HEK293T (cell line): ENCODE measurements at places on chromosomes 16 and 17.

GRCh38 chr16:31360251-31360650 is 5.3 kb downstream of the ITGAX start:
- DNase-seq = no peak

GRCh38 chr17:49634485-49634860 is 43.4 kb downstream of the SPOP start:
- no peak for DNase-seq

DNA sequence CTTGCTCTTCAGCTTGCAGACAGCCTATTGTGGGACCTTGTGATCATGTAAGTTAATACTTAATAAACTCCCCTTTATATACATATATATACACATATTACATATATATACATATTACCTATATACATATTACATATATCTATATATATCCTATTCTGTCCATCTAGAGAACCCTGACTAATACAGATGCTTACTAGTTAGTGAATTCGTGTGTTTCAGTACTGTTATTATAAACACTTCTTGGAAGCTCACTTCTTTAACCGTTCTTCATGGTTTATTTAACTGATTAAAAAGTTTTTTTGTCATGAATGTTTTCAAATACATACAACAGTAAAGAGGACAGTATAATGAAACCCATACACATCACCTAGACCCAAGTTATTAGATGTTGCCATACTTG is 12.6 kb downstream of the ORC6 start:
- no peak for DNase-seq

- no peak for DNase-seq
Measured at GRCh38 chr17:81866440-81867169, 4.5 kb downstream of the ARHGDIA start.

GRCh38 chr17:57285701-57286100 is 29.4 kb downstream of the MSI2 start:
- DNase-seq = no peak

DNA sequence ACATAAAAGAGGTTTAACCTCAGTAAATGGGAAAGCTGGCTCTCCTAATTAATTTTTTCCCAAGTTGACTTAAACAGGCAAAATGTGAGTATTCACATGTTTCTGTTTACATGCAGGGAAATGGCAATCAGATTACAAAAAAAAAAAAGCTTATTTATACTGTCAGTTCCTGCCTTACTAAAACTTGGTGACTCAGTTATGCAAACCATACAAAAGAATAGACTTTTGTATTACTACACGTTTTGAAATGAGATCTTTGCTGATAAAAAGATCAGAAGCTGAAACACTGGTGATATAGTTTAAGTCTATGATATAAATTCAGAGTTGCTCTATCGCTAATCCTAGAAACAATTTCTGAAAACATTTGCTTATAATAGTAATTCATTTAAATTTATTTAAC is 9.4 kb upstream of the KCNJ2 start:
- DNase-seq = no peak

DNA sequence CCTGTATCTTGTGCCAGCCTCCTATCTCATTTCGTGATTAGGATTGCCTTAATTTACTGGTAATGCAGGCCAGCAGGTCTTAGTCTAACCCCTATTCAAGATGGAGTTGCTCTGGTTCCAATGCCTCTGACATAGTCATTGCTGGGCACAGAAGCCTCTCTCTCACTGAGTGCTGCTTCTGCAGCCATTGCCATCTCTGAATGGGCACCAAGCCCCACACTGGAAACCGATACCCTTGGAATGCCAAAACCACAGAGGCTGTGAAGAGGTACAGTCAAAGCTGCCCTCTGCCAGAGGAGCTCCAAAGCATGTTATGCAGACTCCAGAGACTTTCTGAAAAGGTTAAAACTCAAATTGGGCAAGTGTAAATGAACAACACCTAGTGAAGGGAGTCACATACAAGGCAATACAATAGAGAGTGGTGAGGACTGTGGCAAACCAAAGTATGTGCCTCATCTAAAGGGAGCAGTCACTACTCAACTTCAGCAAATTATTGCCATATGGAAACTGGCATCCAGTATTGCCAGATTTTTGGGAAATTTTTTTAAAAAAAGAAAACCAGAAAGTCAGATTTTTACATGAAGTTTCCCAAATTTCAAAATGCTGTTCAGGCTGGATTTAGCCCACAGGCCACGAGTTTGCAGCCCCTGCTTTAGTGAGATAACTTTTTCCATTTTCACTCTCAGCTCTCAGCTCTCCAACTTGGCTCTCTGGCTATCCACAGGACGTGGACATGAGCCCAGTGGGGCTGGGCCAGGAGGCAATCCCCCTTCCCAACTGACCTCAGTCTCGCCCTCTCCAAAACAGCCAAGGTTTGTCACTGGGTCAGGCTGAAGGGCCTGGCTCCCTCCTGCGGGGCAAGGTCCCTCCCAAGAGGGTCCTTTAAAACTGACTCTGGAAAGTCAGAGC is 2.1 kb upstream of the MMP2 start:
- DNase-seq = no peak

GRCh38 chr17:35890774-35891155 is 10.6 kb upstream of the CCL5 start:
- DNase-seq = no peak

DNA sequence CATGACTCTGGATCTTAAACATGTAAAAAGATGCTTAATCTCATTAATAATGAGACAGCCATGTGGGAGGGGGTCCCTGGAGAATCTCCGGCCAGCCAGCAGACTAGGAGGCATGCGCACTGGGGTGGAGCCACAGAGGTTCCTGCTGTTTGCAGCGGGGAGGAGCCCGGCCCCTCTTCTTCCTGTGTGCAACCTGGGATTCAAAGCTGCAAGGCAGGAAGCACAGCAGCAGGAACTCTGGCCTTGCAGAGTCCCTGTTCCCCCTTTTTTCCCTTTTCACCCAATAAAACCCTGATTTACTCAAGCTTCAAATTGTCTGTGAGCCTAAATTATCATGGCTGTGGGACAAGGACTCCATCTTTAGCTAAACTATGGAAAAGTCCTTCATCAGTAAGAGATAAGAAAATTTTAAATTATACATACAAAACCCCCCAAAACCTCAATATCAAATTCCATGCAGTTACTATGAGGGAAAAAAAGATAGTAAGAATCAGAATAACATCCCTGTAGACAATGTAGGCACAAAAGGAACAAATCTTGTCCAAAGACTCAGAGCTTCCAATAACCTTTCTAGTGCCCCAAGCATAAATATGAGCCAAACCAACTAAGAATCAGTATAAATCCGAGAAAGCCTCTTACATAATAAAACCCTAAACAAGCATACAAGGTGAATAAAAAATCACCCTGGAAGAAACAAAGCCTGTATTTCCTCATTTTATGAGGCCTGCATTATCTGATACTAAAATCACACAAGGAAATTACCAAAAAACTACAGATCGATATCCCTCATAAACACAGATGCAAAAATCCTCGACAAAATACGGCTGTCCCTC is 12.1 kb downstream of the CFDP1 start:
- DNase-seq = peak; percentile 45

DNA sequence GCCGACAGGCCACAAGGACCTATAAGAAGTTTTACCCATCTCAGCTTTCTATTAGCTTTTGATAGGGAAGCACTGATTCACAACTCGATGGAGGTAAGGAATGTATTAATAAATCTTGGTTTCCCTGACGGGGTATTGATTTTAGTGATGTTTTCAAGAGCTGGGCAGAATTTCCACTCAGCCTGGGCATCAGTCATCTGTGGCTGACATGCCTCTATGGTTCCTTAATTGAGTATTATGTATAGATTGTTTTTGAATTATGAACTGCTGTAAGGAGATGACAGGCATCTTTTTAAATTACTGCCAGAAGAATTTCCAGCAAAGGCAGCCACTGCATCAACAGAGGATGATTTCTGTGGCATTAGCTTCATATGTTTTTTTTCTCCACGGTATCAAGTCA is 128.6 kb downstream of the CPPED1 start:
- DNase-seq = no peak

GRCh38 chr16:85514295-85514597 is 98.9 kb upstream of the GSE1 start:
- DNase-seq = no peak

- DNase-seq = no peak
Measured at GRCh38 chr16:64882078-64882784, 239.6 kb downstream of the CDH11 start.

DNA sequence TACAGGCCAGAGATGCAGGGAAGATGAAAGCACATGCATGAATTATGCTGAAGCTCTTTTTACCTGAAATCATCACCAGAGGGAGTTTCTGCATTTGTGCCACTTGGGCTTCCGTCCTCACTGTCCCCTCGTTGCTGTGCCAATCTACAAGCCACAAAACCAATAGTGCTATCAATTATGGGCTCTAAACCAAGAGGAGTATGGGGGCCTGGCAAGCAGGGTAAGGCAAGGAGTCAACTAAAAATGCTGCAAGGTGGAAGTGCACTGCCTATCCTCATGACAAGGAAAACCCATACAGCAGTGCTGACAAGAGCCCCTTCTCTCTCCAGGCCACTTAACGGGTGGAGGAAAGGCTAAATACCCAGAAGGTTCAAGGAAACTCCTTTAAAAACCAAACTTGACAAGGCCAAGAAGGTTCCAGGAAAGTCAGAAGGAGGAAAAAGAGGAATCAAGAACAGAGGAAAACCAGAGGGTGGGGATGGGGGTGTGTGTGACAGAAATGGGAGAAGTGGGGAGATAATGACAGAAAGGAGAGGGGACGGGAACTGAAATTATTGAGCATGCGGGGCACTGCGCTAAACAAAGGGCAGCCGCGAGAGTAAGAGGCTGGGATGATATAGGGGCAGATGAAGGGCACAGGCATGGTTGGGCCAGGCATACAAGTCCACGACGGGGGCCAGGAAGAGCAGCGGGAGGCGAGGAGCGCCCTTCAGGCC is 674 bp downstream of the C17orf75 start:
- no peak for DNase-seq

DNA sequence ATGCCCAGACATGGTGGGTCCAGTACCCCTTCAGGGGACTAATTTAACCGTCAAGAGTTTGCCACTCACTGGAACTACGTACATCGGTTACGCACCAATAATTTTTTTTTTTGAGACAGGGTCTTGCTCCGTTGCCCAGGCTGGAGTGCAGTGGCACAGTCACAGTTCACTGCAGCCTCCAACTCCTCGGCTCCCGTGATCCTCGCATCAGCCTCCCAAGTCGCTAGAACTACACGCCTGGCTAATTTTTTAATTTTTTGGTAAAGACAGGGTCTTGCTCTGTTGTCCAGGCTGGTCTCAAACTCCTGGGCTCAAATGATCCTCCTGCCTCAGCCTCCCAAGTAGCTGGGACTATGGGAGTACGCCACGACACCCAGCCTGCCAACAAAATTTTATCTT is 15.6 kb downstream of the RPH3AL start:
- DNase-seq = no peak

- no peak for DNase-seq
Measured at GRCh38 chr17:68054296-68054900, 18.9 kb downstream of the KPNA2 start.

- no peak for DNase-seq
Measured at GRCh38 chr17:55023626-55024025, 55.1 kb downstream of the STXBP4 start.

DNA sequence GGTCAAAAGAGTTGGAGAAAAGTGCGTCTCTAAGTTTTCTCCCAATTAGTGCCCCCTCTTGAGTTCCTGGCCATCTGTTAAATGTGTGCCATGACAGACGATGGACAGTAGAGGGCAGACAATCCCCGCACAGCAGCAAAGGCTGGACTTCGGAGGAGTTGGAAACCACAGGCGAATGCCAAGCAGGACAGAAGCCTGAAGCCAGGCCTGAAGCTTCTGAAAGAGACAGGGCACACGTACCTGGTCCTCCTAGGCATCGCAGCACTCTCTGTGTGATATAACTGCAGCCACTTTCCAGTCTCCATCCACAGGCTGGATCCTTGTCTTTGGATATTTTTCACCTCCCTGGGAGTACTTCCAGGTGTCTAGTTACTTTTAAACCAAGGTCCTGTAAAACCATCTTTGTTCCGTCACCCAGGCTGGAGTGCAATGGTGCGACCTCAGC is 14.5 kb downstream of the C17orf100 start:
- DNase-seq = peak; percentile 83

- DNase-seq = no peak
Measured at GRCh38 chr17:77330602-77331081, 189.9 kb downstream of the SEC14L1 start.

- DNase-seq = no peak
Measured at GRCh38 chr16:31087971-31088370, 772 bp downstream of the PRSS53 start.

DNA sequence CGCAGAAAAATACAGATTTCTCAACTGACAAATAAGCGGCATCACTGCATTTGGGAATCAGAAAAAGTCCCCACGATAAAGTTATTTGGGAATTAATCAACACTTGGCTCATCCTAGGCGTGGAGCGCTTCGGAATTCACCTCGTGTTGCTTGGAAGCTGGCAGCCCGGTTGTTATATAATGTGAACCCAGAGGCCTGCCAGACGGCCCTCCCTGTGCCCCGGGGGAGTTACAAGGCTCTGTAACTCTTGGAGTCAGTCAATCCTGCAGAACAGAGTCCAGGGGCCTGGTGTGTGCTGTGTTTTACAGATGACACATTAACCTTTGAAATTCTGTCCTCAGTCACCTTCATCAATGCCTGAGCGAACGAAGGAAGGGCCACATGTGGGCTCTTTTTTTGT is 111.1 kb downstream of the PITPNC1 start:
- no peak for DNase-seq

DNA sequence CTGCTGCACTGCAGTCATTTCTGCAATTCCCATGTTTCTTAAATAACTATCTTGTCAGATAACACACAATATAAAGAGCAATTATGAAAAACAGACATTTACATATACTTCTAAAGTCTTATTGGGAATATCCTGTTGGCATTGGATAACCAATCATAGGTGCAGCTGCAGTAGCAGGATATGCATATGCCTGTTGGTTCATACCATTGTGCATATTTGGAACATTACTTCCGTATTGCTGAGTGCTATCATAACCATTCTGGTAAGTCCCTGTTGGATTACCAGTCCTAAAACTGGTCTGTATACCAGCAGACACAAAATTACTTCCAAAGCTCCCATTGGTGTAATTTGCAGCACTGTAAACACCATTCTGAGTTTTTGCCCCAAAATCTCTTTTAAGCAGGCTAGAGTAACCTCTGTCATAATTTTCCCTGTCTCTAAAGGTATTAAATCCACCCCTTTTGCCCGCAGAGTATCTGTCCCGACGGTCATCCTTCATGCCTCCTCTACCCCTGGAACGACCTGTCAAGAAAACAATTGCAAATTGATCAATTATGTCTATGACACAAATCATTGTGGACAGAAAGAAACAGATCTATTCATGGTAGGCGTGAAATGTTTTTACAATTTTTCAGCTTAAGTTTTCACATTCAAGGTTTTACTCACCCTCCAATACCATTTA is 3.1 kb upstream of the POLG2 start:
- no peak for DNase-seq
